IPS DF 6.9 (cell line): ENCODE measurements at places on chromosomes 6 and 20.

DNA sequence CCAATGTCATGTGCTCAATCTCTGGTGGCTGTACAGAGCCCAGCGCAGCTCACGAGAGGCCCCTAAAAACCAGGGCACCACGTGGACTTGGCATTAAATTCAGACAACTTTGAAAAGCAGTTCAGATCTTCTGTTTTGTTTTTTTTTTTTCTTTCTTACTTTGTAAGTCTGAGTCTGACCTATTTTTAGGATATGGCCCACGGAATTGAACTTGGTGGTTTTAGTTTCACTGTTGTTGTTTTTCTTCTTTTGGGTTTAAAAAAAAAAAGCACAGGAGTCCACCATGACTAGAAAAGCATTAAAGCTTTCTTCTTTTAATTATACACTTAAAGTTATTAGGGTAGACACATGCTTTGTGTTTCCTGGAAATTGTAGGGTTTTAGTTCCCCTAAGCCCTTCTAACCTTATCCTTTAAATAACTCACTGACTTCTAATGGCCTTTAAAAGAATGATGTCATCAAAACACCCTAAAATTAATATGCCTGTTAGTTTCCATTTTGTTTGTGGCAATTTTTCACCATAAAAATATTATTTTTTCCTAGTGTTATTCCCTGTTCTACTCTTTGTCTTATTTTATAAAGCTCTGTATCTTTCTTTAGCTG is 48.5 kb upstream of the CCN2 start:
- no peak for DNase-seq

GRCh38 chr6:34276191-34276590 is 27.4 kb upstream of the SMIM29 start:
- DNase-seq: no peak

DNA sequence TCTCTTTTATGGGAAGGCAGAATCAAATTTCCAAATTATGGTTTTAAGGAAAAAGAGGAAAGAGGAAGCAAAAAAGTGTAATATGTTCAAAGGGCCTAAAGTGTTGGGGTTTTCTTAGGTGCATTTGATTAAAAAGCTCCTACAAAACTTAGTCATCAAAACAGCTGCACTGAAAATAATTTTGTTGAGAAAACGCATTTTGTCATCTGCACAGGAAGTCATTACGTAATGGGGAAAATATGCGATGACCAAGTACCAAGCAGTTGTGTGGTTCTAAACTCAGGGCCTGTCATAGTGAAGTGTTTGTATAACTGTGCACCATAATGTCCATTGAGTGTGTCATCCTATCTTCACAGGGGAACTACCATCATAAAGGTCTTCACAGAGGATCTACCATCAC is 15.6 kb downstream of the HAO1 start:
- no peak for DNase-seq

DNA sequence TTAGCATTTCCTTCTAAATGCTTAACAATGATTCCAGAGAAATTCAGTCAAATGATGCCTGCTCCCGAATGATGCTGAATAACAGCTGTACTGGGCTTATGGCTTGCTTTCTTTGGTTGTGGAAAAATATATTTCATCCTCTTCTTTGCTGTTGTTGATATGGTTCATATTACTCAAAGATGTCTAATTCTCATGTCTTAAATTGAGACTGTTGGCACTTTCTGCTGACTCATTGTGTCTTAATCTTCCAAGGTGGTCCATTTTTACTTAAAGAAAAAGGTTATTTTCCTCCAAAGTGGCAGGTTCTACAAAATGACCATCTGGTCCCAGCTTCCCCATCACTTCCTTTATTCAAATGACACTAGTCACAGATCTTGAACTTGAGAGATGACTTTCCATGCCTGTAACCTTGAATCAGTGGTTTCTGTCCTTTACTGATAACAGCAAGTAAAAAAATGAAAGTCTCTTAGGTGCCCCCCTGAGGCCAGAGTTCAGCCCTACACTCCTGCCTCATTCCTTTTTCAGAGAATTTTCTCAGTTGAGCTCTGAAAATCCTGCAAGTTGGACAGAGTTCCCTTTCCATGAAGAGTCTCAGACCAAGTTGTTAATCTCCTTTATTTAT is 6.9 kb downstream of the SNAP25 start:
- DNase-seq: no peak

DNA sequence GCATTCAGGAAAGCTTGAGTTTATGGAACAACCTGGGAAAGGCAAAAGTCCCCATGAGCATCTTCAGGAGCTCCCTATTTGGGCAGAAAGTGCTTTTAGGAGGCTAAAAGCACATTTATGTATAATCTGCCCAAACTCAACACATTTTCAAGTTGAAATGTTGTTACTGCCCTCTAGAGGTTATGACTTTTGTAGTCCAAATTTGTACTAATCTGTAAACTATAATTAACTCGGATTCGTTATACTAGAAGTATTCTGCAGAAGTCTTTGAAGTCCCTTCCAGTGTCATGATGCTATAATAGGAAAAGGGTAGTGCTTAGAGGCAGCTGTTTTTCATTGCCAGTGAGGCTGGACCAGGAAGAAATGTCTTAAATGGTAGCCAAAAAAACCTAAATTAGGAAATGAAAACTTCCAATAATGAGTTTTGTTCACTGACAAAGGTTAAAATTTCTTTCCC is 44.8 kb upstream of the EMILIN3 start:
- no peak for DNase-seq

DNA sequence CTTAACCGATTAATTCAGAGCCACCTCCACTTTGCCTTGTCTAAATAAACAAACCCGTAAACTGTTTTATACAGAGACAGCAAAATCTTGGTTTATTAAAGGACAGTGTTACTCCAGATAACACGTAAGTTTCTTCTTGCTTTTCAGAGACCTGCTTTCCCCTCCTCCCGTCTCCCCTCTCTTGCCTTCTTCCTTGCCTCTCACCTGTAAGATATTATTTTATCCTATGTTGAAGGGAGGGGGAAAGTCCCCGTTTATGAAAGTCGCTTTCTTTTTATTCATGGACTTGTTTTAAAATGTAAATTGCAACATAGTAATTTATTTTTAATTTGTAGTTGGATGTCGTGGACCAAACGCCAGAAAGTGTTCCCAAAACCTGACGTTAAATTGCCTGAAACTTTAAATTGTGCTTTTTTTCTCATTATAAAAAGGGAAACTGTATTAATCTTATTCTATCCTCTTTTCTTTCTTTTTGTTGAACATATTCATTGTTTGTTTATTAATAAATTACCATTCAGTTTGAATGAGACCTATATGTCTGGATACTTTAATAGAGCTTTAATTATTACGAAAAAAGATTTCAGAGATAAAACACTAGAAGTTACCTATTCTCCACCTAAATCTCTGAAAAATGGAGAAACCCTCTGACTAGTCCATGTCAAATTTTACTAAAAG is 2.7 kb downstream of the FOXC1 start:
- no peak for DNase-seq

- DNase-seq: no peak
Observed at GRCh38 chr20:62642051-62642665, at the start of gene SLCO4A1. Gene SLCO4A1 (plus strand): TSS chr20:62642503. CDS start chr20:62656455, 13,952 bp downstream.

DNA sequence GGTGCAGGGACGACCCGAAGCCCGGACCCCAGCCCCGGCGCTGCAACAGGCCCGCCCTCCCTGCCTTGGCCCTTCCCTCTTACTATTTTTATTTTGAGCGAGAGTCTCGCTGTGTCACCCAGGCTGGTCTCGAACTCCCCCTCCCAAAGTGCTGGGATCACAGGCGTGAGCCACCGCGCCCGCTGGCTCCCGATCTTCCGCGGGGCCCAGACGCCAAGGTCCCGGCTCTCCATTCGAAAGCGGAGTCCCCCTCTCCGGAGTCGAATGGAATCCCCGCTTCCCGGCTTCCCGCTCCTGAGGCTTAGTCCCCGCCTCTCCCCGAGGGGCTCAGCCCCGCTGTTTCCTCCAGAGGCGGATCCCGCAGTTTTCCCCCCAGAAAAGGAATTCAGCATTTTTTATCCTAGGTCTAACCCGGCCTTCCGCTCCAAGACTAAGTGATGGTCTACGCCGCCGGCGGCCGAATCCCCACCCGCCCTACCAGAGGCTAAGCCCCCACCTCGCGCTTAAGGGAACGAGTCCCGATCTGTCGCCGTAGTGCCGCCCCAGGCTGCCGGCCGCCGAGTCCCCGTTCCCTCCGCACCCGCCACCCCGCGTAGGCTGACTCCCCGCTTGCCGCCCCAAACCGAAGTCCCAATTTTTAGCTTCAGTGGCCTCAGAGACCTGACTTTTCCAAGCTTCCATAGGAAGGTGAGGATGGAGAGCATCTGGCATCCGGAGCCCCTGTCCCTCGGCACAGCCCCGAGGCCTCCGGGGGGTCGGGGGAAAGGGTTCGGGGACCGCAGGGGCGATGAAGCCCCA is 11.5 kb upstream of the TMC2 start:
- DNase-seq: no peak

DNA sequence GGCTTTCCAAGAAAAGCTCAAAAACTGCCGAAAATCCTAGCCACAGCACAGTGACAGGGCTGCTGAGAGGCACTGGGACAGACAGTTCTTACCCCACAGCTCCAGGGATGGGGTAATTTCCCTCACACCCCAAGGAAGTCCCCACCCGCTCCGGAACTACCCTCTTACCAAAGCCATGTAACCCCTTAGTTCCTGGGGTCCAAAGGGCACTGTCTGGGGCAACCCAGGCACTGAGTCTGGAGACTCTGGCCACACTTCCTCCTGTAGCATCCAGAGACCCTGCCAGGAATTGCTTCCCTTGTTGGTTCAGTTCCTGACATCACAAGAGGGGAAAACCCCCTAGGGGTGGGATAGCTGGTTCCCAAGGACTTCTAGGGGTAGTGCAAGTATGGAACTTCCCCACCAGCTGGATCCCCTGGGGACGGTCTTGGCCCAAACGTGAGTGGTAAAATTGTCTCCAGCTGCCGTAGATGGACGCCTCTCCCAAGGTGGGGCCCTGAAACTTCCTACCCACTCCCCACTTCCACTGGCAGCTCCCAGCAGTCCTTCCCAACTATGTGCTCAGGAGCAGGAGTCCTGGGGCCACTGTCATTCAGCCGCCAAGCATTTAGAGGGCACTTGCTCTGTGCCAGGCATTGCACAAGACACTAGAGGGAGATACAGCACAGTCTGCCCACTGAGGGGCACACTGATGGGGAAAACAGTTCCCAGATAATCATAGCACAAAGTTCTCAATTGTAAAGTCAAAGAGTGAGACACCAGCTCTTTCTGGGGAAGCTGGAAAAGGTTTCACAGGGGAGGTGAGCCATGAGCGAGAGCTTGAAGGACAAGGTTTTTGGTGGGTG is 17.2 kb upstream of the HCK start:
- no peak for DNase-seq

DNA sequence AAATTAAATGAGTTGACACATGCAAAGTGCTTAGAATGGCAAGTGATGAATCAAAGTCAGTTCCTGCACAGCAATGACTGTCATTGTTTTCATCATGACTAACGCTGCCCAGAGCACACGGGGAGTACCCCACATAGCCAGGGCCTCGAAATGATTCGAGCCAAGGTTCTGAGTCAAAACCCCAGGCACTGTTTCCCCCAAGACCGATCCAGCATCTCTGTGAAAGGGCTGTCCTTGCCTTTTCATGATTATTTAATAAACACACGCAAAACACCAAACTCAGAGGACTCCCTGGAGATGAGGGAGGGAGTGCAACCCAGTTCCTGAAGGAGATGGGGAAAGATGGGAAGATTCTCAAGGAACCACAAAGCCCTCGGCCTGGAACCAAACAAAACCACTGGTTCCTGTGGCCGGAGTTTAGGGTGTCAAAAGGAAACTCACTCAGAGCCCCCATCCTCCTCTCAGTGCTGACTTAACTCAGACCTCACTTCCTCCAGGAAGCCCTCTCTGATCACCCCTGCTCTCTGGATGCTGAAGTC is 3.8 kb downstream of the PREX1 start:
- DNase-seq: no peak

GRCh38 chr6:106538145-106538544 is 91.2 kb downstream of the RTN4IP1 start:
- DNase-seq: no peak

DNA sequence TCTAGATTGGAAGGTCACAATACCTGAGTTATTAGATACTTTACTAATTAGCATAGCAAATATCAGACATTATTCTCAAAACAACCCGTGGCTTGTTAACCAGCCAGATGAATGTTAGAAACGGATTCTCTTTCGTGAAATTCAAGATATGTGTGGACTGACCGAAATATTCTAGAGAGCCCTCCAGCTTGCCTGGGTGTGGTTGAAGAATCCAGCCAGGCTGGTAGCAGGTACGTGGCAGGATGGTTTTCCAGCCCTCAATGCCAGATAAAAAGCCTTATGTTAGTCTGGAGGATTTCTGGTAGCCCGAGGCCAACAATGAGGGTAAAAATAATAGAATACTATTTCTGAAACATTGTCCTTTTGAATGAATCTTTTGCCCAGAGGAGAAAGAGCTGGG is 19.3 kb downstream of the ECT2L start:
- DNase-seq: no peak

DNA sequence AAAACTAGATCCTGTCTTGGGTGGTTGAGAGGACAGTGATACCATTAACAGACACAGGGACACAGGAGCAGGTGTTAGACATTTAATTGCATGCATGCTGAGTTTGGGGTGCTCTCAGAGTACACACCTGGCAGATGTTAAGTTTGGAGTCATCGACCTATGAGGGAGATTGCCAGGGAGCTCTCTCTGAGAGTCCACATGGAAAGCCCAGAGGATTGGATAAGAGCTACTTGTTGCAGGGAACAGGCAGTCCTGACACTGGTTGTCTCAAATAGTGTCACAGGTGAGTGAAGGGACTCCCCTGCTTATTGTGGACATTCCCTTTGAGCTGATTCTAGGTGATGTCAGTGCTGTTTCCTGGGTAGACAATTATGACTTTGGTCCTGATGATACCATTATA is 3.1 kb downstream of the ATRN start:
- no peak for DNase-seq

DNA sequence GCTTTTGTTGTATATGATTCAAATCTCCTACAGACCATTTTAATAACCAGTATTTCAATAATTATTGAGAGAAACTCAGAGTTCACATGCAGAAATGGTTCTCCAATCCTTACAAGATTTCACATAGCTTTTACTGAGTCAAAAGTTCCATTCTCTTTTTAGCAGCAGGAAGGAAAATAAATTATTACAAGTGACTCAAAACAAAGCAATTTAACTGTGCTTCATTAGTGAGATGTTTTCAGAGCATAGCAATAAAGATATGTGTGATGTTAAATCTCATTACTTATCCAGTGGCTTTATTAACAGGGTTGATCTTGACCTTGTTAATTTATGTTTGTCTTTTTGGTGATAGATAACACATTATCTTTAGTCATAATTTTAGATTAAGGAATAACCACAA is 22.0 kb downstream of the KIF13A start:
- no peak for DNase-seq

DNA sequence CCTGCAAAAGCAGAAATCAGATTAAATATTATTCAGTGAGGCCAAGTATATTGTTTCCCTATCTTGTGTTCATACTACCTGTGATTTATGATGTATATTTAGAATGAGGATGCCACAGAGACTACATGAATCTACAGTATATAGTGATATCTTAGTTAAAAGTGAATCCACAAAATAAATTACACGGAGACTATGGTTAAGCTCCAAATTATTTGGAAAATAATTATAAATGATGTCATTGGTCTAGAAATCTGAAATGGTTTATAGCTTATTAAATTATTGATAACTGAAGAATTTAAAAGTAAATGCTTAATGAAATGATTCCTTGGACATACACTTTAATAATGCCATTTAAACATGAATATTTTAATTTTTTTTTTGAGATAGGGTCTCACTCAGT is 4.2 kb upstream of the USP45 start:
- no peak for DNase-seq
